Gastrocnemius medialis (tissue), 4 donors: ENCODE measurements at places on chromosomes 2 and 18.
A peak's percentile ranks its signal among the peaks of the same experiment; 100 is the strongest.

DNA sequence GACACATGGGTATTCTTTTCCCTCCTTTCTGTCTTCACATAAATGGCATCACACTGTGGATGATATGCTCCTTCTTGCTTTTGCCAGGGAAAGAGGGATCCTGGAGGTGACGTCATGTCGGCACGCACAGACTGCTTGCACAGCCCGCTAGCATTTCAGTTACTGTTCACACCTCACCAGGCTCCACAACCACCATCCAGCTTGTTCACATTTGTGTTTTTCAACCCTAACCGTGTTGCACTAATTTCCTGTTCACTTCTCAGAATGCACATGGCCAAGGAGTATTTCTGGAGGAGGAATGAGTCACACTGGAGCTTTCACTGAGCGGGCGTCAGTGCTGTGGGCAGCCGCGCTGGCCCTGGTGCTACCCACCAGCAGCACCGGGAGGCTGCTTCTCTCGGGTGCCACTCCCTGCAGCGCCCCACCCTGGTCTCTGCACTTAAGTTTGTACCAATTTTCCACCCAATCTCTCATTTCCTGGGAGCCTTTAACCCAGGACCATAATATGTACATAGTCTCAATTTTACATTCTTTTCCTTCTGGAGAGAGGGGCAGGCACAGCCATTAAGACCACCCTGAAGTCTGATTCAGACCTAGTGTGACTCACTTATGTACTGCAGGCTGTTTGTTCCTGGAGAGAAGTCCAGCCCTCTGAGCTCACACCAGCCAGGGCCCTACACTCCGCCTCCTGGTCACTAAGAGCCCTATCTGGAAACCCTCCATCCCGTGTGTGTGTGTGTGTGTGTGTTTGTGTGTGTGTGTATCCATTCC lies 65.1 kb downstream of the MBP start:
- no peak overlapping the region for H3K4me3 ChIP-seq
- H3K36me3 ChIP-seq: no peaks in the 10 kb centered on the region
- DNase-seq: peak; percentile 74

DNA sequence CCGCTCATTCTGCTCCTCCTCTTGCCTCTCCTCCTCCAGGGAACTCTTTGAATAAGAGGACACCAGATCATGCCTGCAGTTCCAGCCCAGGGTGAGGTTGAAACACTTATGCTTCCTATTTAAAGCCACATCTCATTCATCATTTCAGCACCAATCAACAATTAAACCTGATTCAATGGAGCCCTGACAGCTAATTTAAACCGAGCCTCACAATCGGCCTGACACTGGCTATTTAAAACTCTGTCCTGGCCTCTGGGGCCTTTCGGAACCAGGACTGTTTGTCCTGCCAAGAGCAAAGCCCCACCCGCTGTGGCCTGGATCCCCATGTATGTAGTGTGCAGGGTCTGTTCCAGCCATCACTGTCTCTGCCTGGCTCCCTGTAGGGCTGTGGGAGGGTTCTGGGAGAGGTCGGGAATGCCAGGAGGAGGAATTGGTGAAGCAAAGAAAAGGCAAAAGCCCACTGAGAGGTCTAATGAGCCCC lies 97.4 kb downstream of the MCFD2 start:
- peaks cover 56% of the 10 kb centered on the region for H3K4me1 ChIP-seq
- peak; percentile 94 for DNase-seq
- no peak overlapping the region for H3K4me3 ChIP-seq
- no peaks in the 10 kb centered on the region for H3K36me3 ChIP-seq

DNA sequence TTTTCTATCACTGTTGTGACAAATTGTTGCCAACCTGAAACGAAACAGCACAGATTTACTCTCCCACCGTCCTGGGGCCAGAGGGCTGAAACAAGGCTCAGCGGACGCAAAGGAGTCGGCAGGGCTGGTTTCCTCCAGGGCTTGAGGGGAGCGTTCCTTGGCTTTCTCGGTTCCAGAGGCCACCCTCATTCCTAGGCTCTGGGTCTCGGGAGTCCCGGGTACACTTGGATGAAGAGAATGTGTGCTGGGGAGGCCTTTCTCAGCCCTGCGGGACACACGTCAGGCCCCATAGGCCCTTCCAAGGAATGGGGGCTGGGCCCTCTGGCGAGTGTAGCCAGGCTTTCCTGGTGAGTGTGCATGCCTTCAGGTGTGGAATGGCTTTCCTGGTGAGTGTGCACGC lies 287.3 kb upstream of the HS6ST1 start:
- no peaks in the 10 kb centered on the region for H3K36me3 ChIP-seq
- H3K27ac ChIP-seq: no peak overlapping the region
- H3K4me1 ChIP-seq: no peaks in the 10 kb centered on the region
- H3K27me3 ChIP-seq: no peaks in the 10 kb centered on the region
- no peak overlapping the region for H3K4me3 ChIP-seq

- H3K27me3 ChIP-seq: no peaks in the 10 kb centered on the region
- H3K4me3 ChIP-seq: no peak overlapping the region
- no peaks in the 10 kb centered on the region for H3K4me1 ChIP-seq
- peaks cover 2% of the 10 kb centered on the region for H3K36me3 ChIP-seq
These were observed 19.2 kb downstream of the RNMT start for GRCh38 chr18:13745696-13746095.

GRCh38 chr2:69559442-69560146 lies 83.9 kb downstream of the AAK1 start:
- H3K27me3 ChIP-seq: no peaks in the 10 kb centered on the region
- H3K4me1 ChIP-seq: peaks cover 20% of the 10 kb centered on the region
- no peak overlapping the region for H3K4me3 ChIP-seq
- peak; percentile 53 for DNase-seq
- peak overlapping the region; percentile 10 for H3K27ac ChIP-seq

GRCh38 chr2:10161961-10162441 lies 39.5 kb downstream of the RRM2 start:
- no peak overlapping the region for H3K4me3 ChIP-seq
- H3K27me3 ChIP-seq: no peaks in the 10 kb centered on the region
- no peaks in the 10 kb centered on the region for H3K4me1 ChIP-seq
- DNase-seq: no peak

DNA sequence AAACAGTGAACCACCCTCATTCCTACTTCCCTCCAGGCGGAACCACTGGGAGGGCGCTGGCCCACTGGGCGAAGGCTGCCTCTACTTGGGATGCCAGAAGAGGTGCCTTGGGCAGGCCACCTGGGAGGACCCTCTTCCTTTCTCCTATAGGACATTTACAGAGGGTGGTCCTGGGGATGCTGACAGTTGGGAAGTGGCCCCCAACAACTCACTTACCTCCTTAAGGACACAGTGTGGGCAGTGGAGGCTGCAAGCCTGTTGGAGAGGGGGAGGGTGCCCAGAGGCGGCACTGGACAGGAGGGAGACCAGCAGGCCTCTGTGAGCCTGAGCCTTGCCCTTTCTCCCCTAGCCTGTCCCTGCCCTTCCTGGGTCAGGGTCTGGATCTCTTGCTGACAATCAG lies 346.4 kb upstream of the HS6ST1 start:
- DNase-seq: no peak
- H3K27ac ChIP-seq: no peak overlapping the region
- no peak overlapping the region for H3K4me3 ChIP-seq
- no peaks in the 10 kb centered on the region for H3K27me3 ChIP-seq
- H3K4me1 ChIP-seq: no peaks in the 10 kb centered on the region

GRCh38 chr2:13091455-13091854 lies 374.7 kb downstream of the TRIB2 start:
- H3K4me1 ChIP-seq: no peaks in the 10 kb centered on the region
- no peak overlapping the region for H3K27ac ChIP-seq
- DNase-seq: no peak
- no peak overlapping the region for H3K4me3 ChIP-seq
- no peaks in the 10 kb centered on the region for H3K27me3 ChIP-seq

- H3K4me3 ChIP-seq: no peak overlapping the region
- H3K36me3 ChIP-seq: no peaks in the 10 kb centered on the region
- no peak for DNase-seq
- no peaks in the 10 kb centered on the region for H3K27me3 ChIP-seq
These were observed 6.6 kb upstream of the ZCCHC2 start for GRCh38 chr18:62516242-62516641.

- H3K4me1 ChIP-seq: no peaks in the 10 kb centered on the region
- no peak for DNase-seq
- no peak overlapping the region for H3K4me3 ChIP-seq
- no peaks in the 10 kb centered on the region for H3K27me3 ChIP-seq
- H3K36me3 ChIP-seq: no peaks in the 10 kb centered on the region
These were observed 23.5 kb upstream of the ELAC1 start for GRCh38 chr18:50944245-50944932.

- H3K27me3 ChIP-seq: no peaks in the 10 kb centered on the region
- no peak overlapping the region for H3K4me3 ChIP-seq
- no peaks in the 10 kb centered on the region for H3K4me1 ChIP-seq
- no peak for DNase-seq
- no peak overlapping the region for H3K27ac ChIP-seq
These were observed 170.7 kb downstream of the ZNF804A start for GRCh38 chr2:184769023-184769422.

DNA sequence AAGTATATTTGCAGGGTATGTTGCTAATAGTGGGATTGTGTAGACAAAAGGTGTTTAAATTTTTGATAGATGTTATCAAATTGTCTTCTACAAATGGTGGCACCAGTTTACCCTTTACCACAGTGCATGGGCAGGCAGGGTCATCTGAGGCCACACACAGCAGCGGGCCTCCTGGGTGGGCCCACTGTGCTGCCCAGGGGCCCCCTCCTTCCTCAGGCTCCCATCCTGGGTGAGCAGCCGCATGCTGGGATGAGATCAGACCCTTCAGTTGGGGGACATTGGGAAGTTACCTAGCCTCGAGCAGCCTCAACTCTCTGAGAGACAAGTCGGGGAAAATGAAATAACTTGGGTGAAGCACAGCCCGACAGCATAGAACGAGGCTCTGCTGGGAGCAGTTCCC lies 9.7 kb downstream of the MYO7B start:
- no peaks in the 10 kb centered on the region for H3K27me3 ChIP-seq
- no peaks in the 10 kb centered on the region for H3K36me3 ChIP-seq
- no peak overlapping the region for H3K4me3 ChIP-seq
- no peaks in the 10 kb centered on the region for H3K4me1 ChIP-seq
- no peak for DNase-seq

DNA sequence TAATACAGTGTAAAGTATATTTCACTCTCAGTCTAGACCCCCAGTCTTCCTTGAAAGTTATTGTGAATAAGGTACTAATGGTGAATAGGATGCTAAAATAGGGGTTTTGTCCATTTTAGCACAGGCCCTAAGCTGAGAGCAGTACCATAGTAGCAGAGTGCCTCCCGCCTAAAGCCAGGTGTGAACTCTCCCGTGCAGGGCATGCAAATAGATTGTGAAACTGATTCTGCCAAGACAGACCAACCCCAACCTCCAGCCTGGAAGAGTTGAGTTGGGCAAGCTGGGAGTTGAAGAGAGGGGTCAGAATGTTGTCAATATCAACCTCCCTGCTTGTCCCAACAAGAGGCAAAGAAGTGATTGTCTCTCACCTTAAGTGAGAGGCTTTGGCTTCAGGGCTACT lies 97.4 kb upstream of the CYRIA start:
- H3K27me3 ChIP-seq: no peaks in the 10 kb centered on the region

DNA sequence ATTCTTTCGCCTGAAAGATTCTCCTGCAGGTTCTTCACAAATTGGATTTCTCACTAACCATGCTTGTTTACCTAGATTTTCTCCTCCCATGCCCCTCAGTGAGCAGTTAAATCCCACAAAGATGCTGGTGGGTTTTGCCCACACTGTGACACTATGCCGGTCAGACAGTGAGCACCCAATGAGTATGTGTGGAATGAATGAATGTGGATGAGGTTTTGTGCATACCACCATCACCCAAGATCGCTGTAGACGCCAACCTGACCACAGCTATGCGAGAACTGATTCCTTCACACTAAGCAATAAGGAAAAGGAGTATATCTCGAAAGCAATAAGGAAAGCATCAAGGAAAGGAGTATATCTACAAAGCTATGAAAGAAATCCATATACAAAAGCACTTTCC lies 116.7 kb downstream of the PID1 start:
- no peak overlapping the region for H3K27ac ChIP-seq
- H3K27me3 ChIP-seq: no peaks in the 10 kb centered on the region
- H3K36me3 ChIP-seq: no peaks in the 10 kb centered on the region
- H3K4me3 ChIP-seq: no peak overlapping the region
- no peak for DNase-seq
- H3K4me1 ChIP-seq: no peaks in the 10 kb centered on the region

DNA sequence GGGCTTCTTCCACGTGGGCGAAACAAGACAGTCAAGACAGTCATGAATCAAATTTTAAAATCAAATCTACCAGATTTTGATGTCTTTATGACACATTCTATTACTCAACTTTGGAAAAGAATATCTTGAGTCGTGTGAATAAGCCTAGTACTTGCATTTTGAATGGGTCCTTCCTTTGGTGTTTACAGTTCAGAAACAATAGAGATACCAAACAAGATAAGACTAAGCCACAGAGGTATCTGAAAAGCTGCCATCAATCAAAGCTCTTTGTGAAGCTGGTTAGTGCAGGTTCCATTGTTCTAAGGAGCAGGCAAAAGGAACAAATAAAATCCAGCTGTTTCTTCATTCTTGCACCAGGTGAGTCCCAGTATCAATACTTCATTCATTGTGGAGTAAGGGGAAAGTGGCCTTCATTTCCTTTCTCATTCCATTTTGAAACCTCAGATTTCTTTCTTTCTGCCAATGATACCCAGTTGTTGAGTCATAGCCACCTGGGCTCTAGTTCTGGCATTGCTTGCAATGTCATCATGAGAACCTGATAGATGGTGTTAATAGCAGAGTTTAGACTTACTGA lies 151.7 kb upstream of the L3MBTL4 start:
- no peaks in the 10 kb centered on the region for H3K27me3 ChIP-seq
- no peak overlapping the region for H3K4me3 ChIP-seq
- DNase-seq: no peak
- H3K27ac ChIP-seq: no peak overlapping the region

DNA sequence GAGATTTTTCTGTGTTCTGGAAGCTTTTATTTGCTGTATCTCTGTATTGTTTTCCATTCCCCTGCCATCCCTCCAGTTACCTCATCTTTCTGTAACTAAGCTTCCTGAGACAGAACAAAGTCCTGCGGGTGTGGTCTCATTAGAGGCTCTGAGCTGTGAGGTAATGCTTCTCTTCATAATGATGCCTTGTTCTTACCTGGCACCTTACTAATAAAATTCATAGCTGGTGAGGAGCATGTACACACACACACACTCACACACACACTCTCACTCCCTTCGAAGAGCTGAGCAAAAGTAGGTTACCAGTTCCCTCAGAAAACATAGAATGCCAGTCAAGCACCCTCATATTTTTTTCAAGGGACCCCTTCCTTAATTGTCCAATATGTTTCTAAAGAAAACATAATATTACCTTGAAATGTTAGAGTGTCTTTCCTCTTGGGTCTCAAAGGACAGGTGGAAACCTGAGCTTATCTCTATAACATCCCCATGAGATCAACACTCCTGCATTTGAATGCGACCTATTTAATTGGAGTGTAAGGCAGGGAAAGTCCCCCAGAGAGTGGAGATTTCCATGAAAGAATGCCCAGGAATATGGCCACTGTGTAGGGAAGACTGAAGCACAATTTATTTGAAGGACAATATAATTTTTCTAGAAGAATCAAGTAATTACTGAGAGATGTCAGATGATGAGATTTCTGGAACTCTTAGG lies 161.6 kb upstream of the NCK2 start:
- no peak overlapping the region for H3K4me3 ChIP-seq
- no peak for DNase-seq
- H3K36me3 ChIP-seq: no peaks in the 10 kb centered on the region
- no peaks in the 10 kb centered on the region for H3K27me3 ChIP-seq
- H3K4me1 ChIP-seq: no peaks in the 10 kb centered on the region

GRCh38 chr2:10330700-10331026 lies 28.0 kb downstream of the HPCAL1 start:
- peak overlapping the region; percentile 70 for H3K27ac ChIP-seq
- H3K4me3 ChIP-seq: peak overlapping the region; percentile 26
- no peak for DNase-seq
- H3K27me3 ChIP-seq: no peaks in the 10 kb centered on the region

GRCh38 chr2:233413559-233414272 lies 59.4 kb downstream of the DGKD start:
- peak overlapping the region; percentile 97 for H3K27ac ChIP-seq
- H3K36me3 ChIP-seq: no peaks in the 10 kb centered on the region
- no peak overlapping the region for H3K4me3 ChIP-seq
- DNase-seq: no peak
- H3K27me3 ChIP-seq: no peaks in the 10 kb centered on the region
